ENCODE measurements at places on chromosomes 5 and 9.

DNA sequence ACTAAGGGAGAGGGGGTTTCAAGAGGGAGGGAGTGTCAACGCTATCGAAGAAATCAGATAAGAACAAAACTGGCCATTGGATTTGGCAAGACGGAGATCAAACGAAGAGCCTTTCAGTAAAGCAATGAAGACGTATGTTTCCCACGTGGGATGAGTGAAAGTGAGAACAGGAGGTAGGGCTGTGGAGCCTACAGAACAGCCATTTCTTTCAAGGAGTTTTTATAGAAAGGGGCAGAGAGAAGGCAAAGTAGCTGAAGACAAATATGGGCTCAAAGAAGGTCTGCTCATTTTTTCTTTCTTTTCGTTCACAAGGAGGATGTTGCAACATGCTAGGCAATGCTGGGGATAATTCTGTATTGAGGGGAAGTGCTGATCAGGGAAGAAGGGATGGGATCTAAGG lies 98.3 kb downstream of the SUSD1 start:
- no peak for DNase-seq

- DNase-seq: no peak
These were observed 81.4 kb downstream of the SPATA31C2 start for GRCh38 chr9:88056876-88057275.

DNA sequence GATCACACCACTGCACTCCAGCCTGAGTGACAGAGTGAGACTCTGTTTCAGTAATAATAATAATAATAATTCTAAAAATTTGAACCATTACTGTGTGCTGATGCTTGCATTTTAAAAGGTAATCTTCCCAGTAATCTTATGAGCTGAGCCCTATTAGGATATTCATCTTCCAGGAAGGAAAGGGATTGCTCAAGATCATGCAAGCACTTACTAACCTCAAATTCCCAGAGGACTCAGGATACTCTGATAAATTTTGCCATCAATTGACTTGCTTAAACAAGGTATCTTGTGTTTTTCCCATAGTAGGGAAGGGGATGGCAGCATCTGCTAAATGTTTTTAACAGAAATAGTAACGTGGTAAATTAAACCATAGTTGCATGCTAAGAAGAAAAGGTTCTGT lies 176.4 kb upstream of the MRPS30 start:
- no peak for DNase-seq

DNA sequence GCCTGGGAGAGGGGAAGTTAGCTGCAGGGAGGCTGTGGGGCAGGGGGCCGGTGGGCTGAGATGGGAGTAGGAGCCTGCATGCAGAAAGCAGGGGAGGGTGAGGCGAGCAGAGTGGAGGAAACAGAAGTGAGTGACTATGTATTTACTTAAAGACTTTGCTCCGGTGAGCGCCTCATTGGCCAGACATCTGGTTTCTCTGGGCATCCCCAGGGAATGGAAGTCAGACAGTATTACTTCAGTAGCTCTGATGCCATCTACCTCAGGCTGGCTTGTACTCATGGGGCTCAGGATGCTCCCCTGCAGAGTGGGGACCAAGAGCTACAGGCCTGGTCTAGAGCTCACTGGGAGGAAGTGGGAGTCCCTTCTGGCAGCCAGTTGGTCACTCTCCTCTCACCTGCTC lies 78.2 kb upstream of the ARAP3 start:
- no peak for DNase-seq

DNA sequence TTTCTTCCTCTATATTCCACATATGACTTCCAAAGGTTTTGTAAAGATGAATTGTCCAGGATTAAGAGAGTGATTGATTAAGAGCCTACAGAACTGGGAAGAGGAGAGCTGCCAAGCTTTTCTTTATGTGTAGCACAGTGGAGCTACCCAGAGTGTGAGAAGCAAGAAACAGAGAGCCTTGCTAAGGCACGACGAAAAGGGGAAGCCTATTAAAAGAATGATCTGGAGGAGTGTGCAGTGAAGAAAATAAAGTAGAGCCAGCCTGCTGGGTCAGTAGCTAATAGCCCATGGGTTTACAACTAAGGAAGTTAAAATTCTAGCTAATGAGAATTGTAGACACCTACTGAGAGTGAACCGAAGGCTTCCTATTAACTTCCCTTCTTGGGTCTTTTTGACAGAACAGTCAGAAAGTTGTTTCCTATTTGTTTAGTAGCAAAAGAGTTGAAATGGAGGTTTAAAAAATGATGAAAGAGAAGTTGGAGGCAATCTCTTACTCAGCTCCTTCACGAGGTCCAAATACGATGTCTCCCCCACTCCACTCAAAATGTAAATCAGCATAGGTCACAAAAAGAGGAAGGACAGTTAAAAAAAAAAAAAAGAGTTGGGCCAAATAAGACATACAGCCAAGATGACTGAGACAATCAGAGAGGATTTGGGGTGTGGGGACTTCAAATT lies 957 bp upstream of the PRR16 start:
- no peak for DNase-seq

- DNase-seq: no peak
These were observed 35.1 kb downstream of the FAM13B start for GRCh38 chr5:137997726-137998213.

DNA sequence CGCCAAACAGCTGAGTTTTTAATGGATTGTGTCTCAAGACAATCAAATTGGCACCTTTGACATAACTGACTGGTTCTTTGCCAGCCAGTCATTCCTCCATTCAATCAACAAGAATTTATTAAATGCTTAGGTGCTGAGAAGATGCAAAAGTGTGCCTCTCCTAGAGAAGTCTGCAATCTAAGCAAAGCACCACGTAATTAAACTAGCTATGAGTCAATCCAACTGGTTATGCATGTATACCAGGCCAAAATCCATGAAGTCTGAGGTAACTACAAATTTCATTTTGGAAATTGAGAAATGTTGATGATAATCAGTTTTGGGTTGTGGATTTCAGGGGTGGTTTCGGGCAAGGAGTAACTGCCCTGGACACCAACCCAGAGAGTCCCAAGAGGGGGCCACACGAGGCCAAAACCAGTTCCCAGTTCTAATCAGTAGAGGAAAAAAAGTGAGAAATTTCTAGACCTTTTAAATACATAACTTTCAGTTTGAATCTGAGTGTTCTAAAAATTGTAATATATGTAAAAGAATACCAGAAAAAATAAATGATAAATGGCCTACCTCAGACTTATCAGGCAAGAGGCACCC lies 92.6 kb downstream of the EFNA5 start:
- no peak for DNase-seq

DNA sequence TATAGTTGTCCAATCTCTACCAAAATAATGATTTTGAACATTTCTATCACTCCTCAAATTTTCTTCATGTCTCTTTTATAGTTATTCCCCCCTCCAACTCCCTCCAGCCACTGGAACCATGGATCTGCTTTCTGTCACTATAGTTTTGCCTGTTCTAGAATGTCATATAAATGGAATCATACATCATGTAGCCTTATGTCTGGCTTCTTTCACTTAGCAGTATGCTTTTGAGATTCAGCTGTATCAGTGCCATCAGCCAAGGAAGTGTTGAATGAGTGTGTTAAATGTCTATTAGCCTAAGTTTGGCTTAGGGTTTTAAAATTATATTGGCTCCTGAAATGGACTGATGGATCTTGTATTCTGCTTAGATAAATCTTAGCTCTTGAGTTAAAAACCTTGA lies 36.0 kb downstream of the UBE2D2 start:
- DNase-seq: no peak
